ENCODE measurements at places on chromosomes 12 and 14.

DNA sequence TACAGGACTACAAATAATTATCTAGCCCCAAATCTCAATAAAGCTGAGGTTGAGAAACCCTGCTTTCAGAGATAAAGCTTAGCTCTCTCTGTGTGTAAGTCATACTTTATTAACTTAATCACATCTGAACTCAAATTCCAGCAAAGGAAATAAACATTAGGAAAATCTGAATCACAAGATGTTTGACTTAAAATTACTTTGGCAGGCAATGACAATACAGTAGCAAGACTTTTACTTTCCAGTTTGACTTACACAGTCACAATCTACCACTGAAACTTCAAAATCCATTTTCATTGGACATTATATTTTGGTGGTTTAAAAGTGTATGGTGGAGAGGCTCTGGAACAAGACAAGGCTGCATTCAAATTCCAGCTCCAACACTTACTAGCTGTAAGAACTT lies 11.4 kb downstream of the TMEM116 start:
- no peak for DNase-seq

- DNase-seq = no peak
These were observed 5.1 kb downstream of the ARL6IP4 start for GRCh38 chr12:122985338-122986257.

- no peak for DNase-seq
These were observed 1.8 kb downstream of the A2M start for GRCh38 chr12:9113987-9114309.

DNA sequence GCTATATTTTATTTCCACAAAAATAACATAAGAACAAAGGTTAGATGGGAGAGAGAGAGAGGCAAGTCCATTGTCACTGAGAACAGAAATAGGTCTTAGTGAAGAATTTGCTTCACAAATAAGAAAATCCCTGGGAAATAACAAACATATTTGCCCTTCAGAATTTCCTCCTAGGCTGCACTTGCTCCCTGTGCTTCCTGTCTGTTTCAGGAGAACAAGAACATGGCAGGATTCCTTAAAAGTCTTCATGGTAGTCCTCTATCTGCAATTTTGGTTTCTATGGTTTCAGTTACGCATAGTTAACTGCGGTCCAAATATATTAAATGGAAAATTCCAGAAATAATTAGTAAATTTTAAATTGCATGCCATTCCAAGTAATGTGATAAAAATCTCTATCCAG lies 34.1 kb downstream of the SENP1 start:
- DNase-seq = no peak

DNA sequence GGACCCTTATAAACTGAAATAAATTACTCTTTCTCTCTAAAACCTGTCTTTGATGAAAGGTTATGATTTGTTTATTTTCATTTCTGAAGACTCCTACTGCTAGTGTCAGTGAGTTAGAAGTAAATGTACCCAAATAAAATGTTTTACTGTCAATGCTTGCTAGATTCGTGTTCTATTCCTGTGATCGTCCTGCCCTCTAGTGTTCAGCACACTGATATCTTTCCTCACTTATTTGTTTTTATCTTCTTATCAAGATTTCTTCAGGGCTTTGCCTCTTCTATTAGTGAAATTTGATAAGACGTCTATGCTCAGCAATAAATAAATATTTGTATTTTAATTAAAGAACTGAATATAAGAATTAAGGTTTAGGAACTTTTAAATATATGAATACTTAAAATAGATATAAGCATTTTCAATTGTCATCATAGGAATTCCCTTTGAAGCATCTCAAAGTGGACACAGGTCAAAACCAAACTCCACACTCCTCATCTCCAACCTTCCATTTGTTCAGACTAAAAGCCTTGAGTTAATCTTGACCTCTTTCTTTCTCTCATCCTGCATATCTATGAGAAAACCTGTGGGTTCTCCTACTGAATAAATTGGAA lies 75.8 kb downstream of the C12orf50 start:
- DNase-seq = no peak

DNA sequence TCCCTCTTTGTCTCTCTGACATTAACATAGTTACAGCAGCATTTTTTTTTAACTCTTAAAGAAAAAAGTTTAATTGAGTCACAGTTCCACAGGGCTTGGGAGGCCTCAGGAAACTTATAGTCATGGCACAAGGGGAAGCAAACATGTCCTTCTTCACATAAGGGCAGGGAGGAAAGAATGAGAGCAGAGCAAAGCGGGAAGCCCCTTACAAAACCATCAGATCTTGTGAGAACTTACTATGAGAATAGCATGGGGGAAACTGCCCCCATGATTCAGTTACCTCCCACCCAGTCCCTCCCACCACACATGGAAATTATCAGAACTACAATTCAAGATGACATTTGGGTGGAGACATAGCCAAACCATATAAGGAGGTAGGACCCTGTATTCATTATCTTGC lies 96.2 kb downstream of the PLBD1 start:
- no peak for DNase-seq

DNA sequence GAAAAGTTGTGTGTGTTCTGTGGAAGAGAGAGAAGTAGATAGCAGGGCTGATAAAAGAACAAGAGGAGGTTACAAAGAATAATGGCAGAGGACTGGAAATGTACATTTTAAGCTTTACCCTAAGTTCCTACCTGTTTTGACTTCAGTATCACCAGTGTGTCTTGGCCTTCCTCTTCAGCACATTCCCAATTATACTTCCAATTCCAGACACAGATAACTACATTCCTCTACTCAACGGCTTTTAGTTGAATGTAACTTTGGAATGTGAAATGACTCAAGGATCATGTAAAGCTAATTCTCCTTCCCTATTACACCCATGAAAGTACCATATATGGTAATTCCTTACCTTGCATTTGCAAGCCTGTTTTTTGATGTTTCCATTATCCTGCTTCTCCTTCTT lies 5.0 kb downstream of the MGST1 start:
- no peak for DNase-seq

GRCh38 chr12:3269594-3269993 lies 192.4 kb downstream of the TSPAN9 start:
- DNase-seq = no peak

DNA sequence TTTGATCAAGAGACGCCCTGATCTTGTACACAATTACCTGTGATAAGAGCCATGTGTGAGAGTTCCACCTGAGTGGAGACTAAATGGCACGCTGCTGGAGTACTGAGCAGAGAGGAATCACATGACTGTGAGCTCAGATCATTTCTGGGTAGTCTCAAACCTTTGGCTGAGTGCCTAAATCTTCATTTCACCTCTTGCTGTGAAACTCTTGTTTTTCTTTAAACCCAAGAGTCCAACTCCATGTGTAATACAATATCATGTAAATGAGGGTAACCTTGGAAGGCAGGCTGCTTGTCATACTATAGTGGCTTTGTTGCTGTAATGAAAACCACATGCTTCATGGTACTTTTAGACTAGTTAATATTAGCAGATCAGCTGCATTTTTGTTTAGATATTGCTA lies 156.9 kb downstream of the CAND1 start:
- no peak for DNase-seq

DNA sequence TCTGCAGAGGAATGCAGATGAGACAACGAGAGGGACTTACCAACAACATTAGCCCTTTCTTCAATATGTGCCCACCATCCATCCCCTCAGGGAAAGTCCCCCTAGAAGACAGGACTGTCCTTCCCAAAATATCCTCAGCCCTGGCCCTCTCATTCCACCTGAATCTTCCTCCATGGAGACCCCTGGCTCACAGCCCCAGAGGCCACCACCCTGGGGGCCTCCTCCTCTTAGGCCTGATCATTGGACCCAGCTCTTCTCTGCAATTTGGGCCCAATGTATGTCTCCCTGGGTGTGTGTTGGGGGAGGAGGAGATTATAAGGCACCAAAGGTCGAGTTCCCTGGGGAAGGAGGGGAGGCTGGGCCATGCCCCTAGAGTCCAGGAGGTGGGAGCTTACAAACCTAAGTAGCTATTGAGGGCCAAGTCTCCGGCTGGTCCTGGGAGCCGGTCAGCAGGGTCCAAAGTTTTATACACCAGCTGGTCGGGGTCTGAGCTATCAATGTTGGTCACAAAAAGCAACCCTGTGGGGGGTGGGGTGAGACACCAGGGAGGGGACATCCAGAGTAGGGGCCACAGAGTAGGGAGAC lies 8.1 kb downstream of the ITGA7 start:
- no peak for DNase-seq

DNA sequence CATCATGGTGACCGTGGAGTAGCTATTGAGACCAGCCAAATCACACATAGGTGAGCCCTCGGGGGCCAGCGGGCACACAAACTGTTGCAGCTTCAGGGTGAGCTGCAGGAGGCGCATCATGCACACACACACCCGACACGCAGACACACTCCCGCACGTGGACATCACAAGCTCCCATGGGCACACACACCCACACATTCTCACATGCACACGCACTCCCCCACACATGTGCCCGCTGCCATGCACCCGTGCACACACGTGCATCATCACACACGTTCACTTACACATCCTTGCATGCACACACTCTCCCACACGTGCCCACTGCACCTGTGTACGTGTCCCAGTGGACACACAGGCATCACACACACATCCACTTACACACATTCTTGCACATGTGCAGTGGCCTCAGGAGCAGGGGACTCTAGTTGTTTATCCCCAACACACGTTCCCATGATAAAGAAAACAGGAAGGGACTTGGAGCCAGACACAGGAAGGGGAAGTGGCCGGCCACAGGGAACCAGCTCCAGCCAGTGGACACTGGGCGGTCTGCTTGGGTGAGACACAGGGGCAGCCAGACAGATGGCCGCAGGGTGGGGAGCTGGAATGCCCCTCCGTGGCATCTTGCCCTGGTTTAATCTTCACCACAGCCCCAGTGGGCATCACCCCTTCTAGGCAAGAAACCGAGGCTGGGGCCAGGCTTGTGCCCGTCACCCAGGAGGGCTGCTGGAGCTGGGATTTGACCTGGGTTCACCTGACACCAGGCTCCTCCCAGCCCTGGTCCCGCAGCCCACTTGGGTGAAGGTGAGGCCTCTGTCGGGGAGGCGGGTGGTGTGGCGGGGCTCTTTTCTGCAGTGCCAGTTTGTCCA lies 49.7 kb downstream of the CYP46A1 start:
- no peak for DNase-seq

DNA sequence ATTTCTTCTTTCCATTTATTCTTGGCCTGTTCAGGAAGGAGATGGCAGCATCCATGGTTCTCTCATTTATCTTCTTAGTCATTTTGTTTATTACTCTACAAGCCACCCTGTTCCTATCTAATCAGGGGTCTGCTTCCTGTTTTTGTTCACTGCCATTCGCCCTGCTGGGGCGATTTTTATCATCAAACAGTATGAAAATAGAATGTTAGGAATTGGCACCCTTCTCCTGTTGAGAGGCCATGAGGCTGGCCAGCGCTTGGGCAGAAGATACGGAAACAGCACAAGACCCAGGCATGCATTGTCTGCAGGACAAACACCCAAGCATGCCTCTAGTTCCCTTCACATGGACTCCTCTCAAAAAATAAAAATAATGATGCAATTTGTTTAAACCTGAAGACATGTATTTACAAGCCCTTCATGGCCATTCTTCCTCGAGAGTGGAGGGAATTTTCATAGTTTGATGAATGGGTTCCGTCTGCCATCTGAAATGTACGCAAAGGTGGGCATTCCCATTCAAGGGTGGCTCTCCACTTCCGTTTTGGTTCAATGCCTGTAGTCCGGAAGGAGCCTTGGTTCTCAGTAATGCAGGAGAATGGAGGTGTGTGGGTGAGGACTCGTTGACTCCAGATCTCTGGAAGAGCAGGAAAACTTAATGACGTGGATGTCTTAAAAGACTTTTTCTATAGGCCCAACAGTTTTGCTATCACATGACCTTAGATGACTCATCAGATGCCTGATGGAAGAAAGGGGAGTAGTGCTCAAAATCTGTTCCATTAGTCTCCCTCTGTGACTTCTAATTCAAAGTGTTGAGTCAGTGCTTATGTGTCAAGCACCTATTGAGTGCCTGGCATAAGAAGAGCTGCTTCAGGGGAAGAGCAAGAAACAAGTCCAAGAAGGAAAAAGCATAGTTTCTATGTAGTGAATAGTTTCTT lies 252.4 kb upstream of the TBX3 start:
- DNase-seq = no peak

DNA sequence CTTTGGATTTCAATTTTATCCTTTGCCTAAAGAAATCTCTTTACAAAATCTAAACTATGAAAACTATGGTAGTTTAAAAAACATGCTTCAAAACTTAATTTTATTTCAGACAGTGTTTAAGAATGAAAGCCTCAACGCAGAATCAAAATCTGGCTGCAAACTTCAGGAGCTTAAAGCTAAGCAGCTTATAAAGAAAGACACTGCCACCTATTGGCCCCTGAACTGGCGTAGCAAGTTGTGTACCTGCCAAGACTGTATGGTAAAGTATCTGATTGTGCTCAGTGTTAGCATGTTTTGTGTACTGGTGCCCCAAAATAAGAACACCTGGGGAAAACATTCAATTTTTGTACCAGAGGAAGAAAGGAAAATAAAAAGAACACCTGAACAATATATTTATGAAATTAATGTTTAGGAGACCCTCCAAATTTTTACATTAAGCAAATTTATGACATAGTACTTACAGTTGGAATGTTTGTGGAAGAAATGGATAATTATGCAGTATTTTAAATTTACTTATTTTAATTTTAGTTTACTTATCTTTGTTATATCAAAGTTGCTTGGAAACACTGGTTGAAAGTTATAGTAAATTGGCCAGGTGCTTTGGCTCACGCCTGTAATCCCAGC lies 12.2 kb downstream of the UBR7 start:
- DNase-seq = no peak

GRCh38 chr12:117111386-117111785 lies 12.2 kb upstream of the TESC start:
- DNase-seq = no peak

GRCh38 chr12:78964521-78964920 lies 99.9 kb downstream of the SYT1 start:
- DNase-seq = no peak

GRCh38 chr12:124917135-124917840 lies 2.8 kb upstream of the UBC start:
- peak; percentile 99 for DNase-seq

- no peak for DNase-seq
These were observed 298.1 kb upstream of the PRICKLE1 start for GRCh38 chr12:42887657-42888056.

- no peak for DNase-seq
These were observed 36.1 kb downstream of the CFL2 start for GRCh38 chr14:34678306-34678705.

GRCh38 chr14:93940437-93940836 lies 13.3 kb downstream of the FAM181A start:
- DNase-seq = no peak

DNA sequence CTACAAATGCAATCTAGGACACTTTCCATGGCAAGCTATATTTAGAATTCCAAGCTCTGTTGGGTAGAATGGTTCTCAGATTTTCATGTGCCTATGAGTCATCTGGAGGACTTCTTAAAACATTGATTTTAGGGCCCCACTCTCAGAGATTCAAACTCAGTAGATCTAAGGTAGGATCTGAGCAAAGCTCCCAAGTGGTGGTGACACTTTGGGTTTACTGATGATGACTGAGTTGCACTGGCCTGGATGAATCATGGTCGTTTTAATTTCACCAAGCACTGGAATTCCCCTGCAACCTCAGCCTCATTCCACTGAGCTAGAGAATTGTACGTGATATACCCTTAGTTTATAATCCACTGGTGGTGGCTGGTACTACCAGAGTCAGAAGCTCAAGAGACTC lies 86.5 kb downstream of the PPM1H start:
- peak; percentile 51 for DNase-seq
